ENCODE measurements at places on chromosomes 1 and 21.

DNA sequence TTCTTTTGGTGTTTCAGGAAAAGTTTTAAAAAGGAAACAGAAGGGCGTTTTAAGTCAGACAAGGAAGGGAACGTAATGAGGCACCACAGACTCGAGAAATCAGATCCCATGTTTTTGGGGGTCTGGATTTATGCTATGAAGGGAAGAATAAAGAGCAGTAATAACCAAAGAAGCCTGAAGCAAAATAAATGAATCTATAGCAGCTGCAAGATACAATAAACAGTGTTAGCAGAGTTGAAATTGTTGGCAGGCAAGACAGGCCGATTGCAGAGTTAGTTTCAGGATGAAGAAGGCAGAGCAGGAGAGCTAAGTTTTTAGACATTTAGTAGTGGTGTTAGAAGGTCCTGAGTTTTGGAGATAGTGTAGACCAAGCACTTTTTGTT is 425 bp downstream of the DDR2 start:
- no peak for DNase-seq

- DNase-seq = no peak
Observed at GRCh38 chr21:38314558-38314957, 57.8 kb downstream of the KCNJ15 start.

DNA sequence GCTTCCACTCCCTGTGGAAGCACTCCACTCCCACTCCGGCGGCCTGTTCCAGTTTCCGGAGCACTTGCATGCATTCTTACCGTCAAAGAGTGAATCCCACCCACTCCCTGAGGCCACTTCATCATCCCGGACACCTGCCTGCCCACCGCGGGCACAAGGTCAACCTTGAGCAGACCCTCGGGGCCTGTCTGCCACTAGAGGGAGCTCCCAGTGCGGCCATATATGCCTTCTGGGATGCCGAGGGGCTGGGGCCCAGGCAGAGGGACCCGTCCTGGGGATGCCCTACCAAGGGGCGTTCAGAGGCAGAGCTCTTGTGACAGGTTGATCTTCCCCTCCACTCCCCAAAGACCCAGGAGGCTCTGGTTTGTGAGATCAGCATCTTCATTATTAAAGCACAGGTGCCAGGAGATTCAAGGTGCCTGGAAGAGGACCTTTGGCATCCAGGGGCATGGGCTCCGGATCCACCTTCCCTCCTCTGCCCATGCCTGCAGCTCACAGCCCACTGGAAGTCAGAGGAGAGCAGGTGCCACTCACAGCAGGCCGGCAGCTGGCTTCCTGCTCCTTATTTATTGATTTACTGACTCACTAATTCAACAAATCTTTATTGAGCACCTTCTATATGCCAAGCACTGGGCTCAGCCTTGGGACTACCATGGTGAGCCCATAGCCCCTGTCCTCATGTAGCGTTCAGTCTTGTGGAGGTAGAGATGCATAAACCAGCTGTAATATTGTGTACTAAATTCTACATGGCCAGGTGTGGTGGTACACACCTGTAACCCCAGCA is 47.3 kb downstream of the UBIAD1 start:
- DNase-seq = peak; percentile 35

DNA sequence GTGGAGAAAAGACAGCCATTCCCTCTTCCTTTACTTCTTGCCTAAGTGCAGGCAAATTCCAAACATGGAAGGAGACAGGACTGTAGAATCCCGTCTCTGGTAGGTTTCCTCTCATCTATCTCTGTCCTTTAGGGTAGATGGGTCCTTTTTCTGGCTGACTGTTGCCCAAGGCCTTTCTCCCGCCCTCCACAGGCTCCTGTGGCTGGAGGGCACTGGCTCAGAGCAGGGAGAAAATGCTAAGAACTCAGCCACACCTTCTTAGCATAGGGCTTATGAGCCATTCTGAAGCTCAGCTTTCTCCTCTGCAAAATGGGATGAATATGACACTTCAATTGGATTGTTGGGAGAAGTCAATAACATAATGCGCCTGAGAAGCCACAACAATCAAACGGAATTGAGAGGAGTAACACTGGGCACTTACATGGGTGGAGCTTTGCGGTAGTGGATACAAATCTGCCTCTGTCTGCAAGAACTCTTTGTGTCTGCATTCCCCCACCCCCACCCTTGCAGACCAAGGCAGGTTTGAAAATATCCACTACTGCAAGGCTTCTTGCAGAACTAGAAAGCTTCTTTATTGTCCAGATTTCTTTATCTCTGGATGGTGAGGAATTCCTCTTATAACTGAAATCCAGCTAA is 94.7 kb downstream of the CSMD2 start:
- no peak for DNase-seq

DNA sequence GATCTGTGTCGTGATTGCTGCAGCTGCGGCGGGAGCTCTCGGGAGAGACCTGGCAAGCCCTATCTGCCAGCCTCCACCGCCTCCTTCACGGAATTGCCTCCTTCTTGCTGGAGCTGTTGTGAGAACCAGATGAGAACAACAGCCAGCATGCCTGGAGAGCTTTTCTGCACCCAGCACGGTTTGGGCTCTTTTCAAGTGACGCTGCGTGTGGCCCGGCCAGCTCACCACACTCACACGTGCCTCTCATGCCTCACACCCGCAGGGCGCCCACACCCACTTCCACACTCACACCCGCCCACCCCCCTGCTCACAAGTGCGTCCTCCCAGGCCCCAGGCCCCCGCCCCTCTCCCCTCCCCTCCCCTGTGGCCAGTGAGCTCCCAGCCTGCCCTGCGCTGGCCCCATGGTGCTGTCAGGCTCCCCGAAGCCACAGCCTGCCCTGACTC is 135.7 kb upstream of the RUNX3 start:
- peak; percentile 73 for DNase-seq

- no peak for DNase-seq
Observed at GRCh38 chr1:96882096-96882495, 160.5 kb downstream of the PTBP2 start.

GRCh38 chr1:54289712-54290233 is 89.8 kb downstream of the MRPL37 start:
- DNase-seq = no peak

- DNase-seq = no peak
Observed at GRCh38 chr1:212587016-212587887, 21.3 kb upstream of the ATF3 start.

DNA sequence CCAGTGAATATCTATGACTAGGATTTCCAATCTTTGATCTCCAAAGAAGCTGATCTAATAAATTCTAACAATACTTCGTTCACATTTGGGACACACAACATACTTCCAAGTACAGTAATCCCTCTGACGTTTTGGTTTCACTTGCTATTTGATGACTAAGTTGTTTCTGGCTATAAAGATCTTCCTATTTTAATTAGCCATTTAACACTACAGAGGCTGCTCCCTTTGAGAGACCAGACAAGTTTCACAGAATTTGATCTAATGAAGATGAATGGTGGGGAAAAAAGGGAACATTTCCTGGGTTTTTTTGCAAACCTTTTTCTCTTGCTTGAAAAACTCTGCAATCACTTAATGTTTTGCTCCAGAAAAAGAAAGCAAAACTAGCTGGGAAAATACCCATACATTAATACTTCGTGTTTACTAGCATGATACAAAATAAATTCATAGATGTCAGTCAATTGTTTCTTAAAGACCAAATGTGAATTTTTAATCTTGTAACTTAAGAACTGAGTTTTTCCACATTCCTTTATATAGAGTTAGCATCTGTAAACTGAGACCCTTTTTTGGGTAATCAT is 28.0 kb upstream of the GLIS1 start:
- peak; percentile 13 for DNase-seq

- peak; percentile 59 for DNase-seq
Observed at GRCh38 chr1:54806931-54807611, 5.9 kb upstream of the TTC22 start.

DNA sequence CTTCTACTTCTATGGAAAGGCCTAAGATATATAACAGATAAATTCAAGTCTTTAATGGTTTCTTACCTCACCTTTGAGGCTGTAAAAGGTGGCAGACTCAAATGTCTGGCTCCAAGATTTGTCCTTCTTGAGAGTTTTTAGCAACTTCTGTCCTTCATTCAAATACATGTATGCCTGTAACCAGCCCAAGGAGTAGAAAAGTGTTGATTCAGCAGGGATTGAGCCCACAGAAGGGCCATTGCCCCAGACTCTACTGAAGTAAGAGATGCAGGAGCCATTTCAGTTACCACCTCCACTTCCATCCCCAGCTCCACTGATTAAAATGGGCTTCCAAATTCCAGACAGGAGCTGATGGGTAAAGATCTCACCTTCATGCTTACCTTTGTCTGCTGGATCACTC is 80.0 kb downstream of the ADCY10 start:
- DNase-seq = no peak

DNA sequence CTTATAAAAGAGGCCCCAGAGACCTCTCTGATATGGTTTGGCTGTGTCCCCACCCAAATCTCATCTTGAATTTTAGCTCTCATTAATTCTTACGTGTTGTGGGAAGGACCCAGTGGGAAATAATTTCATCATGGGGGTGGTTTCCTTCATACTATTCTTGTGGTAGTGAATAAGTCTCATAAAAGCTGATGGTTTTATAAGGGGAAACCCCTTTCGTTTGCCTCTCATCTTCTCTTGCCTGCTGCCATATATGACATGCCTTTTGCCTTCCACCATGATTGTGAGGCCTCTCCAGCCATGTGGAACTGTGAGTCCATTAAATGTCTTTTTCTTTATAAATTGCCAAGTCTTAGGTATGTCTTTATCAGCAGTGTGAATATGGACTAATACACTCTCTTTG is 22.5 kb upstream of the NEK7 start:
- no peak for DNase-seq

DNA sequence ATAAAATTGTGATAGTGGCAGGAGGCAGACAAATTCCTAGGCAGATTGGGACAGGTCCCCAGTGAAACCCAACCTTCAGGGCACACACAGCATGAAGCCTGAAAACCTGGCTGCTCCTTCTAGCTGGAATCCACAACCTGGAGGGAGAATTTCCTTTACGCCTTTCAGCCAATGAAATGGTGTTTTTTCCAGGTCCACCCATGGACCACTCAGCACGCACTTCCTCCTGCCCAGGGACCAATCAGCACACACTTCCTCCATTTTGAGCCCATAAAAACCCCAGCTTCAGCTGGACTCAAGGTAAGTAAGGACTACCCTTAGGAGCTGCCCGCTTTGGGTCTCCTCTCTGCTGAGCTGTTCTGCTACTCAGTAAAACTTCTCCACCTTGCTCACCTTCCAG is 120.1 kb downstream of the AKT3 start:
- DNase-seq = no peak

DNA sequence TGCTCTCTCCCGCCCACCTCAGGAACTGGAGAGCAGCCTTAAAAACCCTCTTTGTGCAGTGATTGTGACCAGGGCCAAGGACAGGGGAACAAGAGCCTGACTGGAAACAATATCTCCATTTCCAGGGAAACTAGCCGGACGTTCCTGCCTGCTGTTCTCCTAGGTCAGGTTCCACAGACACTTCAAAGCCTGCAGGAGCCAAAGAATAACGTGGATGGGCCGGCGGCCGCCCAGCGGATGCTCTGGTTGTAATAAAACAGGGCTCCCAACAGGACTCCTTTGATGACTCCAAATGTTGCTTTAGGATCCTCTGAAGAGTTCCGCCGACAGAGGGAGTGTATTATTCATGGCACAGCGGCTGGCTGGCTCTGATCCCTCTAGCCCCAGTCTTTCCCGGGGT is 162.2 kb downstream of the PLXNA2 start:
- no peak for DNase-seq

DNA sequence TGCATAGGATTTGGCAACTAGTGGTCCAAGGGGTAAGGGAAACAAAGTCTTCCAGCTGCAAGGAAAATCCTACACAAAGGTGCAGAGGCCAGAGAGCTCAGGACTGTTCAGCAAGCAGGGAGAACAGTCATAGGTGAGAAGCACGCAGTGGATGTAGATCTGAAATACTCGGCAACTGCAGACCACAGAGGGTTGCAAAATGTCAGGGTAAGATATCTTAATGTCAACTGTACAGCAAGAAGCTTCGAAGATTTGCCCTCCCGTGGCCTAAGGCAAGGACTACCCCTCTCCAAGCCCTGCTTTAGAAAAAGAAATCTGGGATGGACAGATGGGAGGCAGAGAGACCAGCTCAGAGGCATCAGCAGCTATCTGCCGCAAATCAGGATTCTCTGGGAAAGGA is 153.4 kb upstream of the IRF2BP2 start:
- DNase-seq = no peak

DNA sequence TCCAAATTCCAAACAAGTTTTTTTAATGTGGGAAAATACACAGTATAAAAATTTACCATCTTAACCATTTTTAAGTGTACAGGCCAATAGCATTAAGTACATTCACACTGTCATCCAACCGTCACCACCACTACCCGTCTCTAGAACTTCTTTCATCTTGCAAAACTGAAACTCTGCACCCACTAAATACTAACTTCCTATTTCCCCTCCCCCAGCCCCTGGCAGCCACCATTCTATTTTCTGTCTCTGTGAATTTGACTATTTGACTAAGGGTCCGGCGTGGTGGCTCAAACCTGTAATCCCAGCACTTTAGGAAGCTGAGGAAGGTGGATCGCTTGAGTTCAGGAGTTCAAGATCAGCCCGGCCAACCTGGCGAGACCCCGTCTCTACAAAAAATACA is 36.1 kb downstream of the CLSTN1 start:
- peak; percentile 74 for DNase-seq

DNA sequence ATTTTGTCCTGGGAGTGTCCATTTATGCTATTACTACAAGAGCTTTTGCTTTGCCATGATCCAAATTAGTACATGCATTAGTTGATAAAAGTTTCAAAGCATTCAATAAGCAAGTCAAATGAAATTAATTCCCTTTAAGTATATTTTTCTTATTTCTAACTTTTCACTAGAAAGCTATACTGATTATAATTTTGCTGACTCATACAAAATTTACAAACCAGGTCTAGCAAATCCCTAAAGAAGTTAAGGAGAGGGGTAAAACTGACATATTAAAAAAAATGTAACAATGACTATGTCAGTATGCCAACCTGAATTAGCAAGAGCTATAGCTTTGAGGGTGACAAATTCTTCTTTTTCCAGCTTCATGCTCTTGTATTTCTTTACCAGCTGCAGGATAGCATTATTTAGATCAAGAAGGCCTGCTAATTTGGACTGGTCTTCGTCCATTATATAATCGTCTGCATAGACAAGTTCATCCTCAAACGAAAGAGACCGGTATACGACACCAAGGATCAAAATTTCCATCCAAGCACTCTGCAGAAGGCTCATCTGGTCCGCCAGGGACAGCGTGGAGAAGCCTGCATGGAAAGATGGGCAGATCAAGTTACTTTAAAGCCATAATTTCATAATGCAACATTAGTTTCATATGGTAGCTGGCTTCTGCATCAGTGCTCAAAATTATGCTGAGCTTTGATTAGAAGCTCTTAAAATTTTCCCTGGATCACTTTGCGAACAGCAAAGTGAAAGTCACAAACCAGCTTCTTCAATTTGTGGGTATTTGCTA is 95.8 kb upstream of the USH2A start:
- DNase-seq = no peak

DNA sequence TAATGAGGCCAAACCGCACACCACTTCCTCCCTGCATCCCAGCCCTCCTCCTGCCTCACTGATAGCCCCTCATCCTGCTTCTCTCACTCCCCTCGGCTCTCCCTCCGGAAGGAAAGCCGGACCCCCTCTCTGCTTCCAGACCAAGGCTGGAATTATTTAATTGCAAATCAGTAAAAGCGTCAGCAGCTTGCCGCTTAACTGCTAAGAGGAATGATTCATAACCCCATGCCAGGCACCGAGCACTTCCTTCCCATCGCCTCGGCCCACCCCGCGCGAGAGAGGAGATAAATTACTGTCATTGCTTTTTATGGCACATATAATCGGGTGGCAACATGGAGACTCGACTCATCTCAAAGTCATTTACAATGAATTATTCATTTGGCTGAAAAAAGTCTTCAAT is 77.3 kb downstream of the UBIAD1 start:
- DNase-seq = no peak

- DNase-seq = no peak
Observed at GRCh38 chr1:230807561-230808280, 60.5 kb downstream of the CAPN9 start.

GRCh38 chr1:48756683-48757316 is 19.9 kb downstream of the BEND5 start:
- no peak for DNase-seq

All from CD4-positive, alpha-beta T cell treated with Interleukin-21 for 1 hour (primary cell).